Right cardiac atrium (tissue), 5 donors: ENCODE measurements at places on chromosomes 4 and X. TPM values are rescaled to one million over a fixed set of nuclear protein-coding genes. Genes with fewer than 3 reads are reported as not detected.

DNA sequence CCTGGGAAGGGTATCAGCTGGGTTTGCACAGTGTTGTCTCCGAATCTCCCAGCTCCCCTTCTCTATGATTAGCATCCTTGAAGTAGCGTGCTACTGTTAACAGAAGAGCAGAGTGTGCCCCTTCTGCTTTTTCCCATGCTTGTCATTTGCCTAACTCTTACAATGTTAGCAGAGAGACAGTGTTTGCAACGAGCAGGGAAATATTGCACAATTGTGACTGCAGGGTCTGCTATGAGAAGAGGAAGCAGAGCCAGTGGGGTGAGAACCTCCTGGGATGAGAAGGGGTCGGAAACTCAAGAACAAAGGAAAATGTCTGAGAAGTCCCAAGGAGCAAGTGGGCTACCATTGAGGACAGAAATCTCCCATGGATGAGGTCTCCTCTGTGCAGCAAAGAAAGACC, 7.8 kb upstream of the CHRNA9 start:
- no peak for DNase-seq

DNA sequence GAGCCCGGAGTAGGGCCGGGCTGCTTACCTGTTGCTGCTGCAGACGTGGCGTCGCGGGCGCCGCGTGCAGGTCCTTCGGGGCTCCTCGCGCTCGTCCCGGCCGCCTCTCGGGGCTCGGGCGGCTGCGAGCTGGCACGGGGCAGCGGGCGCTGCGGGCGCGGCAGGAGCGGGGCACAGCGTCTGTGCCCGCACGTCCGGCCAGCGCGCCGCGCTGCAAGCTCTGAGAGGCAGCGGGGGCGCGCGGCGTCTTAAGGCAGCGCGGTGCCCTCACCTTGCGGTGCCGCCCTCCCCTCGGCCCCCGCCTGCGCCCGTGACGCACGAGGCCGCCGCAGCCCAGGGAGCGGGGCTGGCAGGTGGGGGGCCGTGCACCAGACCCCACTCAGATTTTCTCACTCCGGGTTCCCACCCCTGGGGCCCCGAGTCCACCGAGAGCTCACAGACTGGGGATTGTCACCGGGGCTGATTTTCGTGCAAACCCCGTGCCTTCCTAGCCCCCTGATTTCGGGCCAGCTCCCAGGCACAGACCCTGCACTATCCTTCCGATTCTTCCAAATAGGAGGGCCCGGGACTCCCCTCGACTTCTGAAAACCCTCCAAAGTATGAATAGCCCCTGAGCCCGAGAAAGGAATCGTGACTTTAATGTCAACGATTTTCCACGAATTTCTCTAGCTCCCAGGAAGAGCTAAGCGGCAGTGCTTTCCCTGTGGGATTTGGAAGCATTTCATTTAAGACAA, at the start of gene GPR101:
GPR101 (minus strand) TSS at position 222 of the 734 bp plus-strand sequence. CDS start 2,321 bp downstream, outside the sequence.
- no peak for DNase-seq

The SSX1 gene
- not detected for total RNA-seq

GRCh38 chr4:87180767-87181166, 39.7 kb downstream of the KLHL8 start:
- DNase-seq: no peak

GRCh38 chr4:105921301-105921700, 26.0 kb downstream of the NPNT start:
- DNase-seq: no peak

The TCEAL2 gene
- total RNA-seq: 20.6 TPM

GRCh38 chr4:74501579-74501978, 56.6 kb downstream of the AREG start:
- DNase-seq: no peak

The NUP62CL gene
- total RNA-seq: 0.42 TPM

- DNase-seq: no peak
Measured at GRCh38 chr4:36944232-36944631, 300.3 kb upstream of the NWD2 start.

GRCh38 chr4:14117575-14118238, 490.2 kb upstream of the BOD1L1 start:
- no peak for DNase-seq

GRCh38 chrX:32455704-32456103, 755.6 kb downstream of the DMD start:
- no peak for DNase-seq

GRCh38 chr4:88230969-88231771, 53.2 kb downstream of the PPM1K start:
- no peak for DNase-seq

GRCh38 chr4:25842229-25842845, 20.5 kb downstream of the SEL1L3 start:
- no peak for DNase-seq

DNA sequence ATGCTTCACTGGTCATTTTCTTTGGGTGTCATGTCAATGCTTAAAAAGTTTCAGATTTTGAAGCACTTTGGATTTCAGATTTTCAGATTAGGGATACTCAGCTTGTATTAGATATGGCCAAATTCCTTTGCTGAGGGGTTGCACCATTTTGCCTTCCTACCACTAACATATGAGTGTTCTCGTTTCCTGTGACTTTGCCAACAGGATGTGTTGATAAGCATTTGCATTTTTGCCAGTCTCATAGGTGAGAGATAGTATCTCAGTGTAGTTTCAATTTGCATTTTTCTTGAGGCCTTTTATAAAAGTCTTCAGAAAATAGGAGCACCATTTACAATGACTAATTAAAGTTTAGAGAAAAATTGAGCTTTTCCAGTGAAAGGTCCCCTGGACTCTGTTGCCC, 71.6 kb upstream of the CLCN4 start:
- no peak for DNase-seq

The SHROOM4 gene
- total RNA-seq: 11.1 TPM

- DNase-seq: peak; percentile 32
Measured at GRCh38 chr4:3301450-3302172, 8.8 kb downstream of the RGS12 start.

The IL21 gene
- total RNA-seq: not detected

DNA sequence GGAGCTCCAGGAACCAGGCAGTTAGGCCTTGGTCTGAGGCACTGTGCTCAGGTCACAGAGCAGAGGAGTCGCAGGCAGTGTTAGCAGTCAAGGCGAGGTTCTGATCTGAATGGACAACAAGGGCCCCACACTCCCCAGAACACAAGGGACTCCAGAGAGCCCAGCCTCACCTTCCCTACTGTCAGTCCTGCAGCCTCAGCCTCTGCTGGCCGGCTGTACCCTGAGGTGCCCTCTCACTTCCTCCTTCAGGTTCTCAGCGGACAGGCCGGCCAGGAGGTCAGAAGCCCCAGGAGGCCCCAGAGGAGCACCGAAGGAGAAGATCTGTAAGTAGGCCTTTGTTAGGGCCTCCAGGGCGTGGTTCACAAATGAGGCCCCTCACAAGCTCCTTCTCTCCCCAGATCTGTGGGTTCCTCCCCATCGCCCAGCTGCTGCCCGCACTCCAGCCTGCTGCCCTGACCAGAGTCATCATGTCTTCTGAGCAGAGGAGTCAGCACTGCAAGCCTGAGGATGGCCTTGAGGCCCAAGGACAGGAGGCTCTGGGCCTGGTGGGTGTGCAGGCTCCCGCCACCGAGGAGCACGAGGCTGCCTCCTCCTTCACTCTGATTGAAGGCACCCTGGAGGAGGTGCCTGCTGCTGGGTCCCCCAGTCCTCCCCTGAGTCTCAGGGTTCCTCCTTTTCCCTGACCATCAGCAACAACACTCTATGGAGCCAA, 26.2 kb downstream of the MAGEA9 start:
- DNase-seq: no peak

GRCh38 chr4:158965226-158965625, 137.7 kb upstream of the RAPGEF2 start:
- DNase-seq: no peak

GRCh38 chrX:53474707-53475106, 40.5 kb upstream of the HSD17B10 start:
- DNase-seq: no peak

The SLC49A3 gene
- 15.7 TPM for total RNA-seq

The CT55 gene
- not detected for total RNA-seq

The CFAP99 gene
- not detected for total RNA-seq

GRCh38 chr4:87330761-87331160, 8.1 kb upstream of the HSD17B13 start:
- no peak for DNase-seq

The LRIT3 gene
- total RNA-seq: 0.14 TPM

DNA sequence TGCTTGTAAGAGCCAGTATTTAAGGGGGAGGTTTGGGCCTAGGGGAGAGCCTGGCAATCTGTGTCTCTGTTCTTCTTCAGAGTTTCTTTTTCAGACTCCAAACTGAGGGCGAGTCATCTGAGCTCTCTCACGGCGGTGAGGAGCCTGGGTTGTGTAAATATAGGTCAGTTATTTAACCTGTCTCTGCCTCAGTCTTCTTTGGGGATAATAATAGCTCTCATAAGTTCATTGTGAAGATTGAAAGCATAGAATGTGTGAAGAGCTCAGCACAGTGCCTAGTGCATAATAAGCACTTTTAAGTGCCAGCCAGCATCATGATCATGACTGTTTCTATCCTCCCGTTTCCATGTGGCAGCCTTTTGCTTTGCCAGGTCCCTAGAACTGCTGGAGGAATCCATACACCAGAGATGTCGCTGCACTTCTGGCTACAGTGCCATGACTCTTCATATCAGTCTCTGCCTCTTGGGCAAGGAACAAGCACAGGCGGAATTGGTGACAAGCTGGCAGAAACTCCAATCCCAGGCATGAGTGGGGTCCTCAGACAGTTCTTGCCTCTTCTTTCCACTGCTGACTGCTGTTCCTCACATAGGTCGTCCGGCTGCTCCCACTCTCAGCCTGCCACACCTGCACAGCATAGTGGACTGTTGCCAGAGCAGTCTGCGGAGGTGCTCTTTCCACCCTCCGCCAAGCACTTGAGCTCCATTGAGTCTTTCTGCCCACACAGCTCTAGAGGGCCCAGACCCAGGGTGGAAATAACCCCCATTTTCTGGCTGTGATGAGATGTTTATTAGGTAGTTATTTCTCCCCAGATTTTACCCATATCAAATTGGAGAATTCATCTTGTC, 103.7 kb upstream of the MAML3 start:
- DNase-seq: no peak

GRCh38 chr4:130524057-130524456, 1428.1 kb downstream of the C4orf33 start:
- DNase-seq: no peak

DNA sequence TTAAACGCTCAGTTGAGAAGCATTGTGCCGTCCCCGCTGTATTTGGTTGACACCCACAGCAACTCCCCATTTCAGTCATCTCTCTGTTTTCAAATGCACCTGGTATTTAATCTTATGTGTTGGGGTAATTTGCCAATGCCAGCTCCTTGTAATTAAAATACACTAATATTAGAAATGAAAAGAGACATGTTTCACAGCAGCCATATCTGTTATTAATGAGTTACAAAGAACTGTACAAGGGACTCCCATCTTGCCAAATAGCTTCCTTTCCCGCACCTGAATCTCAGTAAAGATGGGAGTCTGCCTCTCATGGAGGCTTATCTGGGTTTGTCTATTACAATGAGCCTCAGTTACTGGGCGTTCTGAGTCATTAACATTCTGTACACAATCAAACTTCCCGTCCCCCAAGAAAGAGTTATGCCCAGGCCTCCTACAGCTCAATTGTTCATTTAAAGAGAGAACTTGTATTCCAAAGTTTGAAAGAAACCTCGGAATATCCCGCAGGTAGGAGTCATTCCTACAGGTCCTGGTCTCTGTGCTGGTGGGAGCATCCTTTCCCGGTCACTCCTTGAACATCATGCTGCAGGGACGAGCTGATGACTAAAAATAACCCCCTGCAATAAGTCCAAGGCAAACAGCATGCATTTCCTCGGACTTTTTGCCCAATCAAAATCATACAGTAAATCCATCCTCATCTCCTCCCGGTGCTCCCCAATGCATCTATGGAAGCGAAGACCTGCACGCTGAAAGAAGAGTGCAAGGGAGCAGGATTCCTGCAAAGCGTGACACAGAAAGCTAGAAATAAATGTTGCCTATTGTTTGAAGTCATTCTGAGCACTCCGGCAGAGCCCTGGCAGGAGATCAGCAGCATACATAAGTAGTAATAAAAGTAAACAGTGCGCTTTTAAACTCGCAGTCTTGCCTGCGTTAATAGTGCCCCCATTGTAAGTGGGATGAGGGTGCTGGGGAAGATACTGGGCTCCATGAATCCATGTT, 926 bp downstream of the NDP start:
- no peak for DNase-seq

The INTU gene
- total RNA-seq: 5.7 TPM

DNA sequence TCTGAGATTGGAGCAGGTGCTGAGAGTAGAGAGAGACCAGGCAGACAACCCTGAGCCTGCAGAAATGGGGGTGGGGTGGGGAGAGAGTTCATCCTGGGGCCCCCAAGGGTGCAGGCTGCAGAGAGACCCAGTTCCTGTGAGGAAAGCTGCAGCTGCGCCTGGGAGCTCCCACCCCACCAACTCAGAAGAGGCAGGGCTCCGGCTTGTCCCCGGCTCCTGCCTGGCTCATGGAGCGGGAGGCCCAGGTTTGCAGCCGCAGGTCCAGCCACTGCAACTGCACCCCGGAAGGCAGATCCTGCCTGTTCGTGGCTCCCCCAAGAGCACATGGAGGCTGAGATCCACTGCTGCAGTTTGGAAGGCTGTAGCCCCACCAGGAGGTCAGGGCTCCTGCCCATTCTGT, 44.2 kb upstream of the DGKK start:
- DNase-seq: no peak

The SHOX gene
- total RNA-seq: not detected
